ENCODE measurements at places on chromosomes 4 and X.

GRCh38 chr4:168496834-168497233, at the start of gene PALLD:
Gene PALLD (plus strand): TSS chr4:168497052.
- DNase-seq = no peak

DNA sequence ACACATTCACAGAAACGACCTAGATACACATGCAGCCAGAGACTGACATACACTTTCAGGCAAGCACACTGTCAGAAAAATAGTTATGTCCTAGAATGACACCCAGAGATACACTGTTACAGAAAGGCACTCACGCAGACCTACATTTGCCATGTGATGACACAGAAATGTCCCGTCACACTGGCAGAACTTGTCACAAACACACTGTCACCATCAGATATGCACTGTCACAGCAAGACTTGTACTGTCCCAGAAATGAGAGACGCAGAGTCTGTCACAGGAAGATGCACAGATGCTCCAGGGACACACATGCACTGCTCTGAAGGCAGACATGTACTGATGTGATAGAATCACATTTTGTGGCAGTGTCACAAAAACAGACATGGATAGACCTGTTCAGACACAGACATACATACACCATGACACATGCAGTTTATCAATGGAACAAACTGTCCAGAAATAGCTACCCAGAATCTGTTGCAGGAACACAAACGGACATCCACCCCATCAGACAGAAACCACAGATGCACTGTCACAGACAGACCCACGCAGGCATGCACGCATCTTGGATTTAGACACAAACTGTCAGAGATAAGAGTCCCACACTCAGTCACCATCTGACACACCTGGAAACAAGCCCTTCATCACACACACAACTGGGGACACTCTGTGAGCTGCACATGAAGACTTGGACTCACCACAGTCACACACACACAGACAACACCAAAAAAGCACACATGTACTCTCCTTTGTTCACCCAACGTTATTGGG, 1.3 kb upstream of the PIM2 start:
- DNase-seq = no peak

DNA sequence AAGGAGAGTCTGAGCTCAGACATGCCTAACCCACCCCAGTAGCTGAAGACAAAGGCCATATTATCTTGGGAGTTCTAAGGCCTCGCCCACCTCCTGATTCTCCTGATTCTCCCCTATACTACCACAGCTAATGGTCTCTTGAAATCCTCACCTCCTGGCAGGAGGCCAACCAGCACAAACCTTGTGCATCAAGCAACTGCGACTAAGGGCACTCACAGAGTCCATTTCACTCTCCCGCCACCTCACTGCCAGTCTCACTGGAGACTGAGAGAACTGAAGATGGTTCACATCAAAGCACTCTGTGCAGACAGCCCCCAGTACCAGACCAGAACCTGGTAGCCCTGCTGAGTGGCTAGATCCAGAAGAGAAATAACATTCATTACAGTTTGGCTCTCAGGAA, 102.1 kb upstream of the KLF8 start:
- DNase-seq = no peak

- DNase-seq = no peak
Measured at GRCh38 chrX:10828640-10829039, 208.3 kb upstream of the MID1 start.

GRCh38 chr4:173301518-173302201, 32.5 kb downstream of the HMGB2 start:
- no peak for DNase-seq

GRCh38 chr4:3252480-3252828, 3.5 kb downstream of the MSANTD1 start:
- no peak for DNase-seq

DNA sequence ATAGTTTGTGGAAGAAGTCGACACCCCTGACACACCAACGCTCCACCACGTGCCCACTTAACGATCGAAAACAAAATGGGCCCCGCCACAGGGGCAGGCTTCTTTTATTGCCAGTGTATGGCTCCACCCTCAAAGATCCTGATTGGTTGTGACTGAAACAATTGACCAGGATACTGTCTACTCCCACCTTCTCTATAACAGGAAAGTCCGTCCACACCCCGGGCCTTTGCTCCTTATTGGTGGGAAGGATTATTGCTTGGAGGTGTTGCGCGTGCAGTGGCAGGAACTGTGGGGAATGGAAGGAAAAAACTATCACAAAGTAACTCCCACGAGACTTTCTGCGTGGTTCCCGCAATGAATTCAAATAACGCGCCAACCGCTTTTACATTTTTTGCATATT, at the start of gene USP26:
USP26 (minus strand) TSS at position 79 of the 400 bp plus-strand sequence. CDS start 68,889 bp downstream, outside the sequence.
- no peak for DNase-seq

DNA sequence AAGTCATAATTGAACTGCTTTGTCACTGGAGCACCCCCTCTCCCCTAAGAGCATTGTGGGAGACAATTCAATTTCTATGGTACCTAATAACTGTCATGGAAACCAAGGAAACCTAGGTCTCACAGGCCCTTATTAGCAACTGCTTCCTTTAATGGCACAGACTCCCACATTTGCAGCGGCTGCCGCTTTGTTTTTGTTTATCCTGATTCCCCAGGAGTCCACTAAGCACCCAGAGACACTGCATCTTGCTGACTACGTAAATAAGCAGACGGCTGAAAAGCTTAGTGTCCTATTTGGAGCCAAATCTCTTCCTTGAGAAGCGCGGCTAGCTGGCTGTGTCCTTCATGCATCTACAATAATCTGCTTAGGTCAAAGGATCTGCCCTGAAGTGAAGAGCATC, 494.4 kb downstream of the TMA16 start:
- no peak for DNase-seq

Data from non-pigmented ciliary epithelial cell (primary cell).